Left lung (tissue), 14 donors: ENCODE measurements at places on chromosomes 4 and X. TPM values are rescaled to one million over a fixed set of nuclear protein-coding genes. Genes with fewer than 3 reads are reported as not detected.

- H3K36me3 ChIP-seq: no peaks in the 10 kb centered on the region
- no peak overlapping the region for H3K4me3 ChIP-seq
Measured at GRCh38 chrX:139831675-139832456, 101.0 kb downstream of the ATP11C start.

DNA sequence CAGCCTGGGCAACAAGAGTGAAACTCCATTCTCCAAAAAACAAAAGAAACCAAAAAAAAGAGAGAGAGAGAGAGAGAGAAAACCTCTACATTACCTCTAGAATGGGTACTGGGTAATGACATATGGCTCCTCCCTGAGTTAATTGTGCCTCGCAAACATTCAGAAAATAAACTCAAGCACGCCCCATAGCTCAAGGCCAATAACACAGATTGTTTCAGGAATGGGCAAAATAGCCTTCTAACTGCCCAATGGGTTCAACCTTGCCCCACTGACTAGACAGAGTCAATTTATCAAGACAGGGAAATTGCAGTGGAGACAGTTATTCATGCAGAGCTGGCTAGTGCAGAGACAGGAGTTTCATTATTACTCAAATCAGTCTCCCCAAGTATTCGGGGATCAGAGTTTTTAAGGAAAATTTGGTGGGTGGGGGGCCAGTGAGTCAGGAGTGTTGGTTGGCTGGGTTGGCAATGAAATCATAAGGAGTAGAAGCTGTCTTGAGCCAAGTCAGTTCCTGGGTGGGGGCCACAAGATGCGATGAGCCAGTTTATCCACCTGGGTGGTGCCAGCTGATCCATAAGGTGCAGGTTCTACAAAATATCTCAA lies 25.1 kb downstream of the NIPAL1 start:
- no peaks in the 10 kb centered on the region for H3K36me3 ChIP-seq
- no peak overlapping the region for H3K27ac ChIP-seq
- no peaks in the 10 kb centered on the region for H3K27me3 ChIP-seq

GRCh38 chr4:3652586-3652985 lies 113.6 kb upstream of the ADRA2C start:
- DNase-seq: peak; percentile 54
- H3K27ac ChIP-seq: no peak overlapping the region
- no peaks in the 10 kb centered on the region for H3K27me3 ChIP-seq
- no peaks in the 10 kb centered on the region for H3K36me3 ChIP-seq
- no peak overlapping the region for H3K4me3 ChIP-seq

DNA sequence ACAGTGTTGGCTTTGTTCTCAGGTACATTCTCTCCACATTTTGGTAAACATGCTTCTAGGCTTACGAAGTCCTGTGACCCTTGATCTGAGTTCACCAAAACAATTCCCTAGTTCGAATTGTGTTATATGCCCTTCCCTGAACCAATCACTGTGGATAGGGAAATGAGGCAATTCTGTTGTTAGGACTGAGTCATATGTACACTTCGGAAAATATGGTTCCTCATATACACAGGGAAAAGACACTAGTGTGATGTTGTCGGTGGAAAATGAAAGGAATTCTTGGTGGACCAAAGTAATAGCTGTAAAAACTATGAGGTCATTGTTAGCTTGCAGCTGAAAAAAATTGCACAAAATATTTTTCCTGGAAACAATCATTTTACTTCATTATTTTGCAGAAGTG lies 46.6 kb upstream of the MAGEC2 start:
- no peak overlapping the region for H3K27ac ChIP-seq
- no peaks in the 10 kb centered on the region for H3K27me3 ChIP-seq
- no peaks in the 10 kb centered on the region for H3K36me3 ChIP-seq
- H3K4me1 ChIP-seq: no peaks in the 10 kb centered on the region
- no peak overlapping the region for H3K4me3 ChIP-seq
- no peak for DNase-seq

DNA sequence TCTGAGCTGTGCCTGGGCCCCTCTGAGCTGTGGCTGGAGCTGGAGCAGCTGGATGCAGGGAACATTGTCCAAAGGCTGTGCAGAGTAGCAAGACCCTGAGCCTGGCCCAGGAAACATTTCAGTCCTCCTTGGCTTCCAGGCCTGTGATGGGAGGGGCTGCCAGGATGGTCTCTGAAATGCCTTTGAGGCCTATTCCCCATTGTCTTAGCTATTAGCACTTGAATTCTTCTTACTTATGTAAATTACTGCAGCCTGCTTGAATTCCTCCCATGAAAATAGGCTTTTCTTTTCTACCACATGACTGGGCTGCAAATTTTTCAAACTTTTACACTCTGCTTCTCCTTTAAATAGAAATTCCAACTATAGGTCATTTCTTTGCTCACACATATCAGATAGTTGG lies 349.8 kb upstream of the KLHL4 start:
- DNase-seq: no peak
- H3K36me3 ChIP-seq: no peaks in the 10 kb centered on the region

Gene EGF
- 0.98 TPM for polyA plus RNA-seq
